ENCODE measurements at places on chromosomes 2 and 18.

- no peak for DNase-seq
These were observed 38.7 kb downstream of the INPP4A start for GRCh38 chr2:98483257-98483861.

DNA sequence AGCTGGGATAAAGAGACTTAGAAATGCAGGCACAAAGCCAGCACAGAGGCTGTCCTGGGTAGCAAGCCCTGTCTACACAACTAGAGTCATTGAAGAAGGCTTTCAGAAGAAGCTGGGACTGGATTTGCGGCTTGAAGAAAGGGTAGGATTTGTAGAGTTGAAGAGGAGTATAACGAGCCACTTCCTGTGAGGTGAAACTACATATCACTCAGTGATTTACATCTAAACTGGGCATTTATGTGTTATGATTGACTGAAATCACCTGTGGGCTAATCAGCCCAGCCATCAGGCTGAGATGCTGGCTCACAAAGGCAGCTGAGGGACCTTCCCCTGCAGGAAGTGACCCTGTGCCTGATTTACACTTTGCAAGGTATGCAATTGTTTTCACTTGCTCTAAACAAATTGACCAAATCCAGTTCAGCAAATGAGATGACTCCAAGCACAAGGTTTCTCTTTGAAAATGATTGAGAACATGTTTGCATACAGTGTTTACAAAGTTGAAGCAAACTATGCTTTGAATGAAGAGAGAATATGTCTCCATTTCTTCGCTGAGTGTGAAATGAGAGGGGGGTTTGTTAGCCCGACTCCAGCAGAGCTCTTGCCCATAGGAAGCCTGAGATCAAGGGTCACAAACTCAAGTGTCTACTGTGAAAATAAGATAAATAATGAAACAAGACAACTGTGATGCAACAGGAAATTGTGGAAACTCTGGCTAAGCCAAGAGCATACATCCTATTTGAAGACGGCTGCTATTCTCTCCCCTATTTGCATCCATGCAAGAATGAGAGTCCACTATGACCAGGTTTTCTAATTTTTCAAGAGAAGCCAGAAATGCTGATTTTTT is 69.3 kb upstream of the HK2 start:
- no peak for DNase-seq

DNA sequence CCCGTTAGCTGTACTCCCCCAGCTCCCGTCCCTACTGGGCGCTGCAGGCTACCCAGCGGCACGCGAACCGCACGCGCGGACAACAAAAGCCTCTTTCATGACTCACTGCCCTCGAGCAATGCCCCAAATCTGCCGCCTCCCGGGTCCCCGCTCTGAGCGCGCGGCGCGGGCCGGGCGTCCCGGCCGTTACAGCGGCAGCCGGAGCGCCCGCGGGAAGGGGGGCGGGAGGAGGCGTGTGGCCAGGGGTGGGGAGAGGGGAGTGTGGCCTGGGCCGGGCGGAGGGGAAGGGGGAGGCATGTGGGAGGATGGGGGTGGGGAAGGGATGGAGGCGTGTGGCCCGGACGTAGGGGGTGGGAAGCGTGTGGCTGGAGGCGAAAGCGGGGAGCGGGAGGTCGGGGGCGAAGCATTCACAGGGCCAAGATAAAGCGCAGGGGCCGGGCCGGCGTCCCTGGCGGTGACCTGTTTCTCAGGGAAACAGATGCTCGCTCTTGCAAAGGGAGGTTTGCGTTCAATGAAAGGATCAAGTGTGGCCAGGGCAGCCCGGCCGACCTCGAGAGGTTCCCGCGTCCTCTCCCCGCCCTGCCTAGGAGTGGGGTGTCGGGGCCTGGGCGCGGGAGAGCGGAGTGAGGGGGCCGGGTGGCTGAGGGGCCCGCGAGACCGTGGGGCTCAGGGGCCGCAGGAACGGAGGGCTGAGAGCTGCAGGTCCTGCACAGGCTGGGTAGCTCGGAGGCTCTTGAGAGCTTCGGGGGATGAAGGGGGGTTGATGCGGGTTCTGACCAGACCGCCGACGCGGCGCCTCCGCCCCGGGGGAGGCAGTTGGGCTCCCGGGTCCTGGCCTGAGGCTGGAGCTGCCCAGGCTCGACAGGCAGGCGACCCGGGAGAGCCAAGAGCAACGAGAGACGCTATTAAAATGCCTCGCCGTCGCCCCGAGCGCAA is 3.5 kb upstream of the NEUROD1 start:
- DNase-seq, result no peak

GRCh38 chr2:174191342-174192074 is 56.8 kb downstream of the OLA1 start:
- no peak for DNase-seq

GRCh38 chr18:10552226-10552625 is 26.4 kb downstream of the NAPG start:
- DNase-seq, result no peak

GRCh38 chr2:240247868-240248720 is 107.6 kb upstream of the OTOS start:
- DNase-seq, result no peak

DNA sequence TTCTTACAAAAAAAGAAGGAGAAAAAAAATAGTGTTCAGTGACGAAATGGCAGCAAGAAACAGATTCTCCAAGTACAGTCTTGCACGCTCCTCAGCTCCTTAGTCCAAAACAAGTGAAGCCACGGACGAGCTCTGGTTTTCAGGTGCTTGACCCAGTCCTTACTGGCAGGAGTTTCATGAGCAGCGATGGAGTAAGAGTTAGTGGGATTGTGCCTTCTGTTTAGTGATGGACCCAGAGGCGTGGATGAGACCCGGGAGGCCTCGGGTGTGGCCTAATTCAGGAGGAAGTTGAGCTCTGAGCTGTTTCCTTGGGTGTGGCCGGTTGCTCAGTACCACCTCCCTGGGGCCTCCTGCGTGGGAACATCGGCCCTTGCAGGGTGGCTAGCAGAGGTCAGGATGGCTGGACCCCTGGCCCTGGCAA is 52.0 kb downstream of the KIF5C start:
- DNase-seq, result no peak

GRCh38 chr2:47842846-47843245 is 59.9 kb downstream of the MSH6 start:
- DNase-seq, result no peak

- no peak for DNase-seq
These were observed 19.0 kb downstream of the INO80C start for GRCh38 chr18:35478520-35479435.

- DNase-seq, result no peak
These were observed 91.0 kb upstream of the RPE start for GRCh38 chr2:209911486-209911885.

- no peak for DNase-seq
These were observed 63.3 kb upstream of the ITPRID2 start for GRCh38 chr2:181828122-181828705.

DNA sequence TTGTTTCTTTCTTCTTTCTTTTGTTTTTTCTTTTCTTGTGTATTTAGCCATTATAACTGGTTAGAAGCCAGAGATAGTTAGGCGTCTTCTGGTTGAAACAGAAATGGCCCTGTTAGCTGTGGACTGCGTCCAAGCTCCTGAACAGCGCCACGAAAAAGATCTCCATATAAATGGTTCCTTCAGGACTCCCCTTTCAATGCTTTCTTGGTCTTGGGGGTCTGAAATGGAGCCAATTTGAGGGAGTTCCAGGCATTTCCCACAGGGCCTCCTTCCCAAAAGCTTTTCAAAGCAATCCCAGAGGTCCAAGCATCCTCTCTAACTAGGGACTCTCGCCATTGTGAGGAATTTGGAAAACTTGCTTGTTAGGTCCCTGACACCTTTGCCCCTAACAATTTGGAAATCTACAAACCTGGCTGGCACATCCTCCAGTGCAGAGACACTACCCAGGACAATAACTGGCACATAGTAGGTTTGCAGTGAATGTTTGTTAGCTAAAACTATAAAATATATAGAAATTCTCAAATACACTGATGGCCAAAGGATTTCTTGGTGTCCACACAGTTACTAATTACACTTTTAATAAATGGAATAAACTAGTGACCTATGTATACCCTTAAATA is 80.1 kb downstream of the MYCN start:
- no peak for DNase-seq

GRCh38 chr2:112542984-112543661 is 858 bp downstream of the POLR1B start:
- no peak for DNase-seq

- DNase-seq, result no peak
These were observed 980 bp upstream of the SPTBN1 start for GRCh38 chr2:54455131-54455562.

GRCh38 chr2:12341920-12342319 is 374.8 kb upstream of the TRIB2 start:
- DNase-seq, result no peak

GRCh38 chr18:11432360-11432811 is 177.0 kb upstream of the SLC35G4 start:
- DNase-seq, result no peak

DNA sequence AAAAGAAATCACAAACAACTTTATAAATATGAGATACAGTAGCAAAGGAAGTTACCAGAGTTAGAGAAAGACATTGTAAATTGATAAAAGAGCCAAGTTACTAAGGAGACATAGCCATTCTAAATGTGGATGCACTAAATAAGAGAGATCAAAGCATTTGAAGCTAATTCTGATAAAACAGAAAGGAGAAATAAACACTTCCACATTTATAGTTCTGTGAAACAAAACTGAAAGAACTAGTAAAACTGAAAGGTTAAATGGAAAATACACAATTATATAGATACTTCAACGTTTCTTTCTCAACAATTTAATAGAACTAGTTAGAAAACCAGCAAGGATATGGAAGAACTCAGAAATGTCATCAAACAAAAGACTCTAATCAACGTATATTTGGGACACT is 309.0 kb upstream of the CDH2 start:
- DNase-seq, result no peak

DNA sequence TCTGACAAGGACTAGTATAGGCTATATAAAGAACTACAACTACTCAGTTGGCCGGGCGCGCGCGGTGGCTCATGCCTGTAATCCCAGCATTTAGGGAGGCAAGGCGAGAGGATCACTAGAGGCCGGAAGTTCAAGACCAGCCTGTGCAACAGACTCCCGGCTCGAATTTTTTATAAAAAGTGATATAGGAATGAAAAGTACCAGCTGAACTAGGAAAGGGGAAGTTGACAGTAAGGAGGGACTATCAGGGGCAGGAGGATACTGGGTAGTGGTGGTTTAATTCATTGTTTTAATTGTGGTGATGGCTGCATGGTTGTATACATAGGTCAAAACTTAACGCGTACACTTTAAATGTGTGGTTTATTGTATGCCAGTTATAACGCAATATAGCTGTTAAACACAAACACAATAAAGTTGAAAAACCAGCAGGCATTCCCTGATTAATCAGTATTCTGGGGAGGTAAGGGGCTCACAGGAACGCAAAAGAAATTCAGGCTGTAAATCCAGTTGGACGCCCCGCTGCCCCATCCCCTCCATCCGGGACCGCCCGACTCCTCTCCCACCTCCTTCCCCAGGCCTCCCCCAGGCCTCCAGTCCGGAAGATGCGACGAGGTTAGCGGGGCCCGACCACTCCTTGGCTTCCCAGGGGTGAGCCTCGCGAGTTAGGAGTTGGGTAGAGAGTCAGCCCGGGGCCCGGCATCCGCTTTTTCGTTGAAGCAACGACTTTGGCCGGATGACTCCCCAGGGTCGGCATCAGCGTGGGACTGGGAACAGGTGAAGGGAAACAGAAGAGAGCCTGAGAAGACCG is 746 bp upstream of the POLR1B start:
- no peak for DNase-seq

- no peak for DNase-seq
These were observed 114.4 kb downstream of the NFATC1 start for GRCh38 chr18:79510046-79510685.

GRCh38 chr2:224284134-224284946 is 117.6 kb downstream of the FAM124B start:
- no peak for DNase-seq

DNA sequence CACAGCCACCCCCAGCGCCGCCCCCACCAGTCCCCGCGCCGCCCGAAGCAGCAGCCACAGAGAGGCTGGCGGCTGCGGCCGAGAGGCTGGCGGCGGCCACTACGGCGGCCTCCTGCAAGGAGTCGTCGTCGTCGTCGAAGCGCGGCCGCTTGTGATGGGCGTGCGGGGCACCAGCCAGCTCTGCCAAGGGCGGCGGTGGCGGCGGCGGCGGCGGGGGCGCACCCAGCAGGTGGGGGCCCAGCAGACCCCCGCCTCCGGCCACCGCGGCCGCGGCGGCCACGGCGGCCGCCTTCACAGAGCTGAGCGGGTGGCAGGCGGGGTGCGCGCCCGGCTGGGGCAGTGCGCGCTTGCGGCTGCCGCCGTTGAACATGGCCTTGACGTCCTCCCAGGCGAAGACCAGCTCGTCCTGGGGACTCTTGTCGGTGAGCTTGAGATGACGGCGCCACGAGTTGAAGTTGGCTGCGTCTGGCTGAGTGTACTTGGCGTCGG is 3.3 kb downstream of the SKOR2 start:
- no peak for DNase-seq

DNA sequence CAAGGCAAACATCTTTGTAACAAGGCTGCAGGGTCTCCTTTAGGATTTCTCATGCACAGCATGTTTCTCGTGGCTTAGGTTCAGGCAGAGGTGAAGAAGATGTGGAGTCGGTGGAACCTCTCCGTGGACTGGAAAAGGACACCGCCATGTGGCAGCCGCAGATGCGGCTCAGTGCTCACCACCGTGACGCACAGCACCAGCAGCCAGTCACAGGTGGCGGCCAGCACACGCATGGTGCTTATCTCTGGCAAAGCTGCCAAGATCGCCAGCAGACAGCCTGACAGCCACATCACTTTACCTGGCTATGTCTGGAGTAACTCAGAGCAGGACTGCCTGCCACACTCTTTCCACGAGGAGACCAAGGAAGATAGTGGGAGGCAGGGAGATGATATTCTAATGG is 86.6 kb downstream of the PTH2R start:
- DNase-seq, result no peak

DNA sequence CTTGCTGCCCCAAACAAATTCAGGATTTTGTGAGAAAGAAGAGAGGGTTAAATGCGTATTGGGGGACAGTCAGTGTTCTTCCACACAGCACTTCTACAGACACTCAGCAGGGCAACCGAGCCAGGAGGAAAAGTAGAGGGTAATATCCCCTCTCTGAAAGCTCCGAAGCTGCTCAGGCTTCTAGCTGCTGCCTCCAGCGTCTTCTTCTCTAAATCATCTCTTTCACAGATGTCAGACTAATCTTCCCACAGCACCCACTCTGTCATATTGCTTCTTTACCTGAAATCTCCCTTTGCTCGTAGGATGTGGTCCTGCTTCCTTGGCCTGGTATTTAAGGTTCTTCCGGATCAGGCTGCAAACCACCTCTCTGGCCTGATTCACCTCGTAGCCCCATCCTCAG is 117.6 kb upstream of the HAAO start:
- DNase-seq, result no peak

GRCh38 chr2:30253873-30254684 is 22.7 kb downstream of the LBH start:
- no peak for DNase-seq

DNA sequence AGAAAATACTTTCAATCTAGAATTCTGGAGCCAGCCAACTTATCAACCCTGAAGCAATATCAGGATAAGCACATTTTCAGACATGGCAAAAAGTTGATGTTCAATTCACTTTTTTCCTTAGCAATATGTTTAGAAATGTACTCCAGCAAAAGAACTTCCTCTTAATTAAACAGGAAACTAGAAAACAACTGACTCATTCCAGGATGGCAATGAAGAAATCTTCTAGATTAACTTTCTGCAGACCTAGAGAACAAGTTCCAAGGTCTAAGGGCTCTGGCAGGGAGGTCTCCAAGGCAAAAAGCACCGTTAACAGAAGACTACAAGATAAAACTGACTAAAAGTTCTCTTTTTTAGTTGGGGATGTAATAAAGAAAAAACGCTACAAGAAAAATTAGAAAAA is 69.2 kb upstream of the VWC2L start:
- no peak for DNase-seq

- DNase-seq, result no peak
These were observed 58.8 kb upstream of the NOL4 start for GRCh38 chr18:34283506-34283905.

Measured in stimulated activated CD4-positive, alpha-beta T cell treated with anti-CD3 and anti-CD28 coated beads, TNF-alpha, amount 100 ng/mL, for 1 hour (primary cell).